ENCODE measurements at places on chromosomes 7 and 10.

DNA sequence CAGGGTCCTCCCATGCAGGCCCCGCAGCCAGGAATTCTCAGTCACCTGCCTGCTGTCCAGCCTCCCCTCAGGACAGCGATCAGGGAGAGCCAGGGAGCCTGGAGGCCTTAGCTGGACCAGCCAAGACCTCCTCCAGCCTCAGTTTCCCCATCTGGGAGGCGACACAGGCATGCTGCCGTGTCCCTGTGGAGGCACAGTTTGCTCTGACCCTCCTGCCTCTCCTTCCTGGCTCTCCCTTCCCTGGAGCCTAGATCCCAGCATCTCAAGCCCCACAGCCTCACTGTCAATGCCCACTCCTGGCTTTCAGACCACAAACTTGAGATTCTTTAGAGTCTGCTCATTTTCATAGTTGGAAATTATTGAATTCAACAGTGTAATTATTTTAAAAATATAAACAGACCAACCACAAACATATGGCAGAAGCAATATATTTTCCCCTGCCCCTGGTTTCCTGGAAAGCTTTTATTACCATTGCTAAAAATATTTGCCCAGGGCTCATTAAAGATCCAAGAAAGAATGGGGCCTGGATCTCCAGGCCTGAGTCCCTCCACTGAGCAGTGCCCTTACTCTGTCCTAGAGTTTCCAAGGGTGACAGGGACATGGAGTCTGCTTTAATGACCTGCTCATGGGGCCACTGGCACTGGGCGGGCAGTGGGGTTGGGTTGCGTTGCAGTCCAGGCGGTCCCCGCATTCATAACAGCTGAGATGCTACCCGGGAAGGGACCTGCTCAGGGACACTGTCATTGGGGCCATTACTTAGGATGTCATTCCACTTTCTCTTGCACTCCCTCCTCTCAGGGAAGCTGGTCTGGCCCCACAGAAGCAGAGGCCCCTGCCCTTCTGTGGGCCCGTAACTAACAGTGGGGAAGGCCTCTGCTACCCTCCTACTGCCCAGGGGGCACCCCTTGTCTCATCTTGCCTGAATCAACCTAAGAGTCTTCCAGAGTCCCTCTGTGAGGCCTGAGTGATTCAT, 81.6 kb upstream of the CHST15 start:
- DNase-seq, result no peak

DNA sequence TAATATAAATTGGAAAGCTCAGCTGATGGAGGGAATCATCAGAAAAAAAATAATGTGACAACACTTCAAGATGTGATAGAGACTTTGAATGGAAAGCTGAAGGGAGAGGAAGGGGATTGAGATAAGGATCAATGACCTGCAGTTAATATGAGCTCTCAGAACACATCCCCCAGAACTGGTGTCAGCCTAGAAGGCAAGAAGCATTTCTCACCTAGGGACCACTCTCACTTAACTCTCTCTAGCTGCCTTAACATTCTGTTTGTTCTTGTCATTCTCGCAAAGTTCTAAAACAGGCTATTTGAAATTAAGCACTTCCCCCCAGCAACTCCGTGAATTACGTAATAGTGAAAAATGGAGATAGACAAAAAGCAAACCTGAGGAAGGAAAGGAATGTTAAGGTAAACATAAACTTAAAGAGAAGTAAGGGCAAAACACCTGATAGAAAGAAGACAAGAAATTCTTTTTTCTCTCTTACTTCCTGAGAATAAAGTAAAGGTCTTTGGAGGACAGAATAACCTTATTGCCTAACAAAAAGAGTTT, 1.2 kb upstream of the MPP7 start:
- no peak for DNase-seq

DNA sequence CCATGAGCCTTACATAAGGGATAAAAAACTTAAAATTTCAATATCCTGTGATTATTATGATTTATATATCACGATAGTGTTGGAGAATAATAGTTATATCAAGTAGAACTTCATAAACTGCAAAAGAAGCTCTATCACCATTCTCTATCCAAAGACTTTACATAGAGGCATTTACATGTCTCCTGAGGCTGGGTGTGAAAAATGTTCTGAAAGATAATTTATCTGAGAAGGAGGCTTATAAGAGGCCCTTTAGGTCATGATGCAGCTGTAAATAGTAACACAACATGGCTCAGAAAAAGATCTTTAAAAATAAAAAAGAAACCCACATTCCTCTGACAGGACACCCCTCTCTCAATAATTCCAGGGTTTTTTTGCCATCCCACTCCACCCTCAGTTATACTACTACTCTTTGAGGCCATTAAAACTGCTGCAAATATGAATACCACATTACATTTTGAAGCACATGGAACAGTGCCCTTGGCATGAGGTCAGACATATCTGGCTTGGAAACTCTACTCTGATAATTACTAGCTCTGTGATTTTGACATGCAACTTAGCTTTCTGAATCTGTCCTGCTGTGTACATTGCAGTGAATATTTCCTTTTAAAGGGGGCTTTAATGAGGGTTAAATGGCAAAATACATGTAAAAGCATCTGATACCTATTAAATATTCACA, 55.5 kb downstream of the SLC16A12 start:
- DNase-seq, result no peak

DNA sequence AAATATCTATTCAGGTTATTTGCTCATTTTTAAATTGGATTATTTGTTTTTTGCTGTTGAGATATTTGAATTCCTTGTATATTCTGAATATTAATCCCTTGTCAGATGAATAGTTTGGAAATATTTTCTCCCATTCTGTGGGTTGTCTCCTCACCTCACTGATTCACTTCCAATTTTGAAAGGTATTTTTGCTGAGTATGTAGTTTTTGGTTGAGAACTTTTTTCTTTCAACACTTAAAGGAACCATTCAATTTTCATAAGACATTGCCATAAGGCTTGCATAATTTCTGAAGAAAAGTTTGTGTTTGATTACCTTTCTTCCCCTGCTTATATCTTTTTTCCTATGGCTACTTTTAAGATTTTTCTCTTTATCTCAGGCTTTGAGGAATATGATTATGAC, 8.9 kb upstream of the SCRN1 start:
- DNase-seq, result no peak

- no peak for DNase-seq
These were observed 142.8 kb downstream of the SLIT1 start for GRCh38 chr10:97042716-97043562.

DNA sequence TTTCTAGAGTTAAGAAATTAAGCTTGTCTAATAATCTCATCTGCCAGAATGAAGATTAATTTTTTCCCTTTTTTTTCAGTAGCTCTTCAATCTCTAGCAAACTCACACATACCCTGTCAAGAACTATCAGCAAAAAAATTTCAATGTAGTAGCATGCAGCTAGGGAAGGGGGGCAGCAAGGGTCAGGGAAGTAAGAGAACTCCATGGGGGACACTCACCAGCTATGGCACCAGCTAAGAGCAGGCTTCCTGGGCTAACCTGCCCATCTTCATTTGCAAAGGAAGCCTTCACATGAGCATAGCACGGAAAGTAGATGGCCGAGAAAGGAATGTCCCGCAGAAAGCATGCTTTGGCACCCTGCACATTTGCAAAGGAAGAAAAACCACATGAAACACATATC, 190.4 kb downstream of the SLC25A13 start:
- DNase-seq, result no peak

DNA sequence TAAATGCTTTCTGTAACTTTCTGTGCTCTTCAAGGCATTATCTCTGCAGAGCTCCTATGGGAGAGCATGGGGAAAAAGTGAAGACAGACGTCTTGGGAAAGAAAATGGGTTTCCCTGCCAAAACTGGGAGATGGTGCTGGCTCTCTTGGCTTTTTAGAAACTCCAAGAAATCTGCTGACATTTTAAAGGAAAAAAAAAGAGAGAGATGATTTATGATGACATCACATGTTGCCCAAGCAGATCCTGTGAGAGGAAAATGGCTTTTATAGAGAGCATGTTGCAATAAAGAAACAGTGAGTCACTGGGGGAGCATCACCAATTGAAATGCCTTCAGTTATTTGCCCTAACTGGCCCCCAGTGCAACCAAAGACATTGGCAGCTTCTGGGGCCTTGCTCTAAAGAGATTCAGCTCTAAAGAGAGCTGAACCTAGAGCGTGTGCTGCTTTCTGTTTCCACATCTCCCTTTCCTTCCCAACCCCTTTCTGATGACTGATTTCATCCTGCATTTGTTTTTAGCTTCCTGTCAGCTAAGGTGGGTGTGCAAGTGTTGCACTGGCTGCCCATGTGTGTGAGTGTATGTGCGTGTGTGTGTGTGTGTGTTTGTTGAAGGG, 37.7 kb downstream of the LRMDA start:
- no peak for DNase-seq

DNA sequence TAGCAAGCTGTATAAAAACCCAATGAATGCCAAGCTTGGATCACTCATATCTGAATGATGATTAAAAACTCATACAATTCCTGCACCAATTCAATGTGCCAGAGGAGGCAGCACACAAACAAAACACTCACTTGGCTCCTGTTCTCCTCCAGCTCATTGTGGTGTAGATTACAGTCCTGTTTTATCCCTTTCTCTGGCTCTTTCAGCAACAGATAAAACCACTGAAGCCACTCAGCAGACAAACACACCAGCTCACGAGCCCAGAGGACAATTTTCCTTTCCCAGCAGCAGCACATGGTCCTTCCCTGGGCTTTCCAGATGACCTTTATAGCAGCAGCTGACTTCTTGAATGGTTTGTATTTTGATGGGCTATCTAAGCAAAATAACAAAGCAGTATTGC, 107.3 kb upstream of the STARD3NL start:
- DNase-seq, result no peak

DNA sequence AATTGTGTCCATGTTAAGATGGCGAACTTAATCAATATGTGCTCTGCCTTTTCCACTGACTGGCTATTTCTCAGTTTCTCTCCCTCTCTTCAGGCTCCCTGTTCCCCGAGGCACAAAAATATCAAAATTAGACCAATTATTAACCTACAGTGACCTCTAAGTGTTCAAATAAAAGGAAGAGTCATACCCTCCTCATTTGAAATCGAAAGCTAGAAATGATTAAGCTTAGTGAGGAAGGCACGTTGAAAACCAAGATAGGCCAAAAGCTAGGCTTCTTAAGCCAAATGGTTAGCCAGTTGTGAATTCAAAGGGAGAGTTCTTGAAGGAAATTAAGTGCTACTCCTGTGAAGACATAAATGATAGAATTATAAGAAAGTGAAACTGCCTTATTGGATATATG, 81.1 kb upstream of the MBL2 start:
- DNase-seq, result no peak

GRCh38 chr7:128271942-128272481, 30.9 kb downstream of the LEP start:
- no peak for DNase-seq

GRCh38 chr10:71156436-71156835, 55.9 kb upstream of the UNC5B start:
- no peak for DNase-seq

GRCh38 chr7:151941009-151941408, 15.2 kb upstream of the GALNTL5 start:
- DNase-seq, result no peak

GRCh38 chr7:139645572-139646523, 122.4 kb downstream of the CLEC2L start:
- DNase-seq, result peak; percentile 28

- DNase-seq, result no peak
These were observed 47.6 kb upstream of the PPIF start for GRCh38 chr10:79299397-79300241.

DNA sequence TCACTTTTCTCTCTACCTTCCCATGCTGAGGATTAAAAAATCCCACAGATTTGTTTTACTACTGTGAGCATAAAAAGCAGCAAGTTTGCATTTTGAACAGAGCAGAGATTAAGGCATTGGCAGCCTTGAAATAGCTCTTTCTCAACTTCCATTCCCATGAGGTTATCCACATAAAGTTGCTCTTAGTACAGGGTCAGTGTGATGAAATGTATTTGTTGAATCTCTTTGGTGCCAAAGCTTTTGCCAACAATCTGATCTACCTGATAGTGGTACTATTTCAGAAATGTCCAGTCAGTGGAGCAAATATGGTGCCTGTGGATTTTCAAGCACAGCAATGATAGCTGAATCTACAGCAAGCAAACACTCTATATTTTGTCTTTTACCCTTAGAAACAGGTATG, 254.8 kb downstream of the INHBA start:
- no peak for DNase-seq

DNA sequence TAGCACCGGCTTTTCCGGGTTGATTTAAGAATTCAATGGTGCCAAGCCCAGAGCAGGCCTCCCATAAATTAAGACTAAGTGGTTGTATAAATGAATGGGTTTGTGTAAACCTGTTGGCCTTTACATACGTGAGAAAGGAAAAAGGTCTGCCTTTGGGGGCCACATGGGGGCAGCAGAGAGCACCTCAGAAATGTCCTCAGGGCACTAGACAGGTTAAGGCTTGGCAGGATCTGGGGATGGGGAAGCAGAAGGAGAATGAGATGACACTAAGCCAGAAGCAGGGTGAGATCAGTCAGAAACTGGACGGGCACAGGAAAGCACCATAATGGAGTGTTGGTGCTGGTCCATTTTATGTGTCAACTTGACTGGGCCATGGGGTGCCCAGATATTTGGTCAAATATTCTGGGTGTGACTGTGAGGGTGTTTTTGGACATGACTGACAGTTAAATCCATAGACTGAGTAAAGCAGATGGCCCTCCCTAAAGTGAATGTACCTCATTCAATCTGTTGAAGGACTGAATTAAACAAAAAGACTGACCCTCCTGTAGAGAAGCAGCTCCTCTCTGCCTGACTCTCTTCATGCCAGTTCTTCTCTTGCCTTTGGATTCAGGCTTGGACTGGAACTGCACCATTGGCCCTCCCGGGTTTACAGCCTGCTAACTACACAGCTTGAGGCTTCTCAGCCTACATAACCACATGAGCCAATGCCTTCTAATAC, 58.9 kb downstream of the FRMPD2 start:
- peak; percentile 49 for DNase-seq

GRCh38 chr10:131083915-131084790, 227.4 kb downstream of the TCERG1L start:
- DNase-seq, result no peak

GRCh38 chr10:110847374-110847773, 24.4 kb upstream of the PDCD4 start:
- no peak for DNase-seq

DNA sequence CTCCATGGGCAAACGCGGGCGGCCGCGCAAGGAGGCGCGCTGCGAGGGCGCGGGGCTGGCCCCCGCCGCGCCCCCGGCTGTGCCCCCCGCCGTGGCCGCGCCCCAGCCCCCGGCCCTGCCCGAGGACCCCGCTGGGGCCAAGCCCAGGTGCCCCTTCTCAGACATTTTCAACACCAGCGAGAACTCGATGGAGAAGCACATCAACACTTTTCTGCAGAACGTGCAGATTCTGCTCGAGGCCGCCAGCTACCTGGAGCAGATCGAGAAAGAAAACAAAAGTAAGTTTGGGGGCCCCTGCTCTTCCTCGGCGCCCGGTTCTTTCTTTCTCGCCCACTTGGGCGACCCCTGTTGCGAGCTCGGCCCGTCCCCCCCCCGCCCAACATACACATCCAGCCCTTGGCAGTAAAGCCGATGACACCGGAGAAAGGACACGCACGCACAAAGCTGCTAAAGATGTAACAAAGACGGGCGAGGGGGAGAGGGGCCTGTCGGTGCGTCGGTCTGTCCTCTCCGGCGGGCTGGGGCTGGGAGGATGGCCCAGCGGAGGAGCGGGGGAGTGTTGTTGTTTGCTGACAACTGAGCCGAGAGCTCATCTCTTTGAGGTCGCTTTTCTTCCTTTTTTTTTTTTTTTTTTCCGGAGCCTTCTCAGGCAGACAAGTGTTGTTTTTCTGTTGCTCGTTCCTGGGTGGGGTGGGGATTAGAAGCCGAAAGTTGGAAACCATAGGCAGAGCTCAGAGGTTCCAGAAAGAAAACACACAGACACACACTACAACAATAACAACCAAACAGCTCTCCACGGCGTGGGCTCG, 604 bp downstream of the MXI1 start:
- DNase-seq, result no peak
